Activated CD8-positive, alpha-beta memory T cell treated with anti-CD3 and anti-CD28 coated beads for 1 hour (primary cell): ENCODE measurements at places on chromosomes 16 and 17.

DNA sequence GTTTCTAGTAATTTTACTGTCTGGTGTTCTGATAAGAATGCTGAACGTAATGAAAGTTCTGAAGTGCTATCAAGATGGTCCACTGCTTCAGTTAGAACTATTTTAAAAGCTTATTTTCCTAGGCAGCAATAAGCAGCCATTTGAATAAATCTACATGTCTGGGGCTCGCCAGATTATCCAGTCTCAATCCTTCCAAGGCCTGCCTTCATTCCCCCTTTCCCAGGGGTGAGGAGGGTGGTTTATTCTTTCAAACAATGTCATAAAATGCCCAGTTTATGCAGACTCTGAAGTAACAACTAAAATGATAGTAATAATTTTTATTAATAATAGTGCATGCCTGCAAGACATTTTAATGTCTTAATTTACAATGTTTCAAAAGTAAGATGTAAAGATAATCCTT is 2.4 kb downstream of the CDH11 start:
- DNase-seq: no peak

- no peak for DNase-seq
Observed at GRCh38 chr17:43861960-43862359, 15.0 kb downstream of the CD300LG start.

- no peak for DNase-seq
Observed at GRCh38 chr17:34654276-34654880, 75.0 kb downstream of the TMEM132E start.

- no peak for DNase-seq
Observed at GRCh38 chr16:88130016-88130415, 178.8 kb downstream of the BANP start.

GRCh38 chr16:69434066-69434465 is 9.6 kb downstream of the CYB5B start:
- DNase-seq: no peak

- no peak for DNase-seq
Observed at GRCh38 chr17:55694286-55694910, 28.3 kb downstream of the TMEM100 start.

- no peak for DNase-seq
Observed at GRCh38 chr16:1635070-1635469, 22.9 kb downstream of the CRAMP1 start.

- DNase-seq: no peak
Observed at GRCh38 chr17:72887322-72887721, 205.2 kb downstream of the SLC39A11 start.

- no peak for DNase-seq
Observed at GRCh38 chr16:65756163-65756562, 610.3 kb upstream of the CDH5 start.

GRCh38 chr17:69853541-69854224 is 221.3 kb upstream of the KCNJ16 start:
- DNase-seq: no peak

- no peak for DNase-seq
Observed at GRCh38 chr17:70017112-70017511, 57.9 kb upstream of the KCNJ16 start.

DNA sequence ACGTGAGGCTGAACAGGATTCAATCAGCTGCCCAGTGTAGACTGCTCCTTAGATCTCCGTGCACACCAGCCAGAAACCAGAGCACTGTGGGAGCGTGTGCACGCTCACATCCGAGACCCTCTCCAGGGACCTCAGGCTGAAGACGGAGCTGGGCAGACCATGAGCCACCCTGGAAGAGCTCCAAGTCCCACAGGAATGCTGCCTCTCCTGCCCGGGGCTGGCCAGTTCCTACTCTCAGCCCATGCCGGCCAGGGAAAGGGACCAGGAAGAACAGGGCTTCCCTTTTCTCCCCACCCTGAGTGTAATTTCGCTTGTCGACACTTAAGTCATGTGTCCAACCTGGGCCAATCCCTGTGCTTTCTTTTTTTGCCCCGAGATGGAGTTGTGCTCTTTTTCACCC is 6.9 kb downstream of the ALYREF start:
- DNase-seq: no peak

DNA sequence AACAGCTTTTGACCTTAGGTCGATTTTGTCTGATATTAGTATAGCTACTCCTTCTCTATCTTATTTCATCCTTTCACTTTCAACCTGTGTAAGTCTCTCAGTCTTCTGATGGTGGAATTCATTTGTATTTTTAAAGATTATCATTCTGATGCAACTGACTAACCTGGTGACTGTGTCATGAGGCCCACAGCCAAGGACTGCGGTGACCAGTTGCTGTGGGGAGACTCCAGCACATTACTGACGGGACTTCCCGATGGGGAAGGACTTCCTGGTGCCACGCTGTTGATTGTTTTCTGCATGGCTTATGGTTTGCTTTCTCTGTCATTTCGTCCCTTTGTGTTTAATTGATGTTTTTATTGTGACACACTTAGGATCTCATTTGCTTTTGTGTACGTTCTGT is 34.2 kb downstream of the RMI2 start:
- no peak for DNase-seq

GRCh38 chr17:55398689-55399088 is 22.9 kb downstream of the MMD start:
- DNase-seq: no peak

- no peak for DNase-seq
Observed at GRCh38 chr16:68070249-68070730, 14.9 kb upstream of the NFATC3 start.

DNA sequence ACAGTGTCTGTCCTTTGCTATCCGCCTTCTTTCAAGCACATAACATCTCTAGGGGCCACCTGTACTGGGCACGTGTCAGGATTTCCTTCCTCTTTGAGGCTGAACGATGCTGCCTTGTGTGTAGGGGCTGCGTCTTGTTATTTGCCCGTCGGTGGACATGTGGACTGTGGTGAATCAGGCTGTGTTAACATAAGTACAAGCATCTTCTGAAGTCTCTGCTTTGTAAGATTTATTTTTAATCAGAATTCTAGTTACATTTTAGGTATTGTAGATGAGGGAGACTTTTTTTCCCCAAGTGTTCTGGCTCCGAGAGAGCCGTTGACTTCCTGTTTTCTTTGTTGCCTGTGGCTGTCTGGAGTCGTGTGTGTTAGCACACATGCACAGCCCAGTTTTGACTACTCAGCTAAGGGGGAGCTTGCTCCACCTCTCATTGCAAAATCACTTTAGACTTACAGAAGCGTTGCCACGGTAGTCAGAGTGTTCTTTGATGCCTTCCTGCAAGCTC is 26.1 kb downstream of the SPG7 start:
- no peak for DNase-seq

DNA sequence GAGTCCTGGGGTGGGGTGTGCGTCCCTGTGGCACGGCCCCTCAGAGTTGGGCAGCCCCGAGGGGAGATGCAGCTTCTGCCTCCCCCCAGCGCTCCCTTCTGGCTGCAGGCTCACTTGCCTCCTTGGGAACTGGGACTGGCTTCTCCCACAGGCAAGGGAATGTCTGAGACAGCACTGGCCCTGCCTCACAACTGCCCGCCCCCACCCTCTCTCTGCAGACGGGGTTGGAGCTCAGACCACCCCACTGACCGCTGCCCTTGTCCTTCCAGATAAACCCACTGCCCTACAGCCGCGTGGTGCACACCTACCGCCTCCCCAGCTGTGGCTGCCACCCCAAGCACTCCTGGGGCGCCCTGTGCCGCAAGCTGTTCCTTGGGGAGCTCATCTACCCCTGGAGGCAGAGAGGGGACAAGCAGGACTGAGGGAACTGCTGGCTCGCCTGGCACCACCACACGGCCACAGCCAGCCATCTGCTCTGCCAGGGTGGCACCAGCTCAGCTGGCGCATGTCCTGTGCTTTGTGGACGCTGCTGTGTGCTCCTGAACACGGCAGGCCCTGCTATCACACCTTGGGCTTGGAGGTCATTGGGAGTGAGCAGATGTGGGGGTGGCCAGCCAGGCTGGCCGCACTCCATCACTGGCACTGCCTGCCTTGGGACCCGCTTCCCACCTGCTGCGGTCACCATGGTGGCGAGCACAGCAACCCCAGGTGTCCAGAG is 7.1 kb upstream of the RAB40C start:
- no peak for DNase-seq

GRCh38 chr17:68296217-68297191 is 5.2 kb downstream of the ARSG start:
- peak; percentile 31 for DNase-seq

- no peak for DNase-seq
Observed at GRCh38 chr17:81492706-81493105, 19.9 kb downstream of the ACTG1 start.

DNA sequence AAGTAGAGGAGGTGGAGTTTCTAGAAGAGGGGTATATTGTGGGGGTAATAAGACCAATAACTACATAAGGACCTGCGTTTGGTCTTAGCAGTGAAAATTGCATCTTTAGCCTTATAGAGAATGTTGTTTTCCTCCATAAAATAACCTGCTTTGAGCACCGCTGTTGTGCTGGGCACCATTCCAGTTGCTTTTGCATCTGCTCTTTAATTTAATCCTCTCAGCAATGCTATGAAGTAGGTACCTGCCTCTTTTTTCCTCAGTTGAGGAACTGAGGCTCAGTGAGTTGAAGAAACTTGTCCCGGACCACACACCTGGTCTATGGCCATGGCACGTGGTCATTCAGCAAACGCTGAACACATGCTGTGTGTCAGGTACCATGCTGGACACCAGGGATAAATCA is 238.1 kb downstream of the MSI2 start:
- DNase-seq: no peak

GRCh38 chr16:50838885-50839284 is 97.0 kb downstream of the CYLD start:
- DNase-seq: no peak

- no peak for DNase-seq
Observed at GRCh38 chr16:81804134-81804610, 25.1 kb downstream of the PLCG2 start.

- DNase-seq: no peak
Observed at GRCh38 chr17:18235743-18236256, 10.4 kb downstream of the LLGL1 start.

DNA sequence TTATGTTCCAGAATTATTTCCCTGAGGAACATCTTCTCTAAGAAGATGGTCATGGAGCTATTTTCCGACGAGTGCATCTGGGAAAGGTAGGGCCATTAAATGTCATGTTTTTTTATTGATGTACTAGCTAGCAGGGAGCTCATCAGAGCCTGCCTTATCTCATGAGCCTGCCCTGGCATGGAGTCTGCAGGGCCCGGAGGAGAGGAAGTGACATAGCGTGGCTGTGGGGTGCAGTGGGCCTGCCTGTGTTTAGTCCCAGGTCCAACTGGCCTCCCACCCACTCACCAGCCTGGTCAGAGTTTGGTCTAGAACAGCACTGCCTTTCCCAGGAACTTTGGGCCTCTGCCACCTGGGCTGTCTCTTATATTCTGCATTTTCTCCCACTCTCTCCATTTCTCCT is 389.8 kb downstream of the SNX29 start:
- DNase-seq: no peak

DNA sequence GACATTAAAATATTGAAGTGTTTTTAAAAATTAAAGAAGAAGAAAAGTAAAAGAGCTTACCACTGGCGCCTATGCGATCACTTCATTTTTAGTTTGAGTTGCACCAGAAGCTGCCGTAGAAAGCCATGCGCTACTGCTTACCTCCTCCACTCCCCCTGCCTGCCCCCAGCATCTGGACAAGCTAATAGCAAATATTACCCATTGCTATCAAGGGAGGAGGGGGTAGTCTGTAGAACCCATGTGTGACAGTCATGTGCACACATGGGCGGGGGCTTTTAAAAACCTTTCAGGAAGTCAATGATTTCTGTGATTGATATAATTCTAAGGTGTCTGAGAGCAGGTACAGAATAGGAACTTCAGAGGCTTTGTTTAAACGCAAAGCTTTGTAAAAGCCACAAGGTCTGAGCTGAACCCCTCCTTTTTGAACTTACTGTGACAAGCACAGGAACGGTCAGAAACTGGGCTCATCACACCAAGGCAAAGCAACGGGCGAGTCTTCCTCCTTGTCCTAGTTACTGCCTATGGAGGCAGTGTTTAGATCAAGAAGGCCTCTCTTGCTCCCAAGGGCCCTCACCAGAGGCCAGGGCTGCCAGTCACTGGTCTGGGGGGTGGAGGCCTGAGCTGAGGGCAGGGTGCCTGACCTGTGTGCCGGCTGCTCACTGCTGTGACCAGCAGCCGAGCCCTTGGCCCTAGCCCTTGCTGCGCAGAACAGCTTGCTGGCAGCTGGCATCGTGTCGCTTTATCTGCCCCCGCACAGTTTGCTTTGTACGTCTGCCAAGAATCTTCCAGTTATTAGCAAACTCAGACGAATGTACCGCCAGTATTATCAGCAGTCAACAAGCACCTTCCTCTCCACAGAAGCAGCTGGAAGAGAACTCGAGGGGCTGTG is 15.0 kb downstream of the GINS2 start:
- DNase-seq: no peak

GRCh38 chr16:67664871-67665270 is 1.7 kb downstream of the ENKD1 start:
- no peak for DNase-seq

DNA sequence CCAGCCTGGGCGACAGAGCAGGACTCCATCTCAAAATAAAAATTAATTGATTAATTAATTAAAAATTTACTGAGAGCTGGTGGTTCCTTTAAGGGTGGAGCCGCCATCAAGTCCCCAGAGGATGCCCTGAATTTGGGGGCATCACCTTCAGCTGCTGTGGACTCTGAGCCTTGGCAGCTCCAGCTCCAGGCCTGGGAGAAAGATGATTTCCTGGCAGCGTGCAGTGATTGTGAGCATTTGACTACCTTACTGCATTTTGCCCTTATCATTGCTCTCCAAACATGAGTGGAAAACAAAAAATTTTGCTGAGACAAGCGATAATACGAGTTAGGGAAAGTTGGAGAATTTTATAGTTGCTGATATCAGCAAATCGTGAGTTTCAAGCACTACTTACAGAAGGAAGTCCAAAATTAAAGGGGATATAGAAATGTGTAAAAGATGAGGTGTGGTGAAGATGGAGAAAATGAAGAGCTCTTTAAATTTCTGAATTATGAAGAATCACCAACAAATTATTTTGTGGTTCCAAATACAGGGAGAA is 2.6 kb upstream of the ITGAD start:
- no peak for DNase-seq

DNA sequence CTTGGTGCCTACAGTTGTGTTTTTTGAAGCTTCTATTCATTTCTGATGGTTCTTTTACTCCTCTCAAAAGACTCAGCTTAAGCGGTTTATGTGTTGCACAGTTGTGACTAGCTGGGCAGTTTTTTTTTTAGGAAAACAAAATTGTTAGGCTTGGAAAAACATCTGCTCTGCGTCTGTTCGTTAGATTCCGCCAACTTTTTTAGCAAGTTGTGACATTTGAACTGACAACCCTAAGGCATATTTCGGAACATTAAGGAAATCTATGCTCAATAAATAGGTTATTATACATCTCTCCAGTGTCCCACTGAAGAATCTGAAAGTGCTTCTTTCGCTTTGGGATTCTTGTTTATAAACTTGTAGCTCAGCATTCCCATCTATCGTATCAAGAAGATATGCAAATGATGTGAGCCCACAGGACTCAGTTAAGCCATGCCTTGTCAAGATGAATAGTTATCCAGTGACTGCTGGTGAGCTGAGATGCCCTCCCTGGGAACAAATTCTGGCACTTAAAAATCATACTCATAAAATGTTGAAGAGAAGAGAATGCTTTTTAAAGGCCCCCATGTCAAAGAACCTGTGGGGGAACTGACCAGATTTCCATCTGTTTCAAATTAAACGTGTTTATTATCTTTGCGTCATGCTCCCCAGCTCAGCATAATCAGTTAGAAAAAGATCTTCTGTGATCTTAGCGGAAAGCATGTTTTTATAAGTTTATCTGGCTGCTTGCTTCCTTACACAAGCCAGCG is 109.0 kb upstream of the FAM20A start:
- no peak for DNase-seq
